Naive thymus-derived CD8-positive, alpha-beta T cell (primary cell): ENCODE measurements at places on chromosomes 13 and 19.

DNA sequence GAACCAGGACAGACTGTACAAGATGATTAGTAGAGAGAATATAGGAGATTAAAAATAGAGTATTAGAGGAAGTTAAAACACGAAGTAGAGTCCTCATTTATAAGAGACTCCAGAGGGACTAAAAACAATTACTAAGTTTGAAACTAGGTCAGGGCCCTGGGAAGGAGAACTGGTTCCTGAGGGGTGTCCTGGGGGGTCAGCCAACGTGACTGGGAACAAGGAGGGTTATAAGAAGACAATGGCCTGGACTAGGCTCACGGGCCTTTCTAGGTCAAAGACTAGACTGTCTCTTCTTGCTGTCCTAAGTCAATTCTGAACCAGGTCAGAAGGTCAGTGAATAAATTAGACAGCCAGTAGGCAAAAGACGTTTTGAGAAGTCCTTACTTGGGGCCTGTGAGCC lies 165.3 kb downstream of the IER2 start:
- DNase-seq, result no peak

DNA sequence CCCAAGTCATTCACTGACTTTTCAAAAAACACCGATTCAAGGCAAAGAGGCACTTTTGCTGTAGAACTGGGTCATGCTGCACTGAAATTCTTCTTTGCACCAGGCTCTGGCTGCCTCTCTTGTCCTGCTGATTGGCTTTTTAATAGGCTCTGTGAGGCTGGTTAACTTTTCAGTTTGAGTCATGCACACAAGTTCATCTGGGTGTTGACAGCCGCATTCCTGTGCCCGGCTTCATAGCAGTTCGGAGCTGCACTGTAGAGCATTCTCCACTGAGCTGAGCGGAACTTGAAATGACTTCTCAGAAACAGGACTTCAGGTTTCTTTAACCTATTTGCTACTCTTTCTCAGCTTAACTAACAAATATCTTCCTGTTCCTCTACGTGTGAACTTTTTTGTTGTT lies 978.3 kb downstream of the UQCRFS1 start:
- no peak for DNase-seq

DNA sequence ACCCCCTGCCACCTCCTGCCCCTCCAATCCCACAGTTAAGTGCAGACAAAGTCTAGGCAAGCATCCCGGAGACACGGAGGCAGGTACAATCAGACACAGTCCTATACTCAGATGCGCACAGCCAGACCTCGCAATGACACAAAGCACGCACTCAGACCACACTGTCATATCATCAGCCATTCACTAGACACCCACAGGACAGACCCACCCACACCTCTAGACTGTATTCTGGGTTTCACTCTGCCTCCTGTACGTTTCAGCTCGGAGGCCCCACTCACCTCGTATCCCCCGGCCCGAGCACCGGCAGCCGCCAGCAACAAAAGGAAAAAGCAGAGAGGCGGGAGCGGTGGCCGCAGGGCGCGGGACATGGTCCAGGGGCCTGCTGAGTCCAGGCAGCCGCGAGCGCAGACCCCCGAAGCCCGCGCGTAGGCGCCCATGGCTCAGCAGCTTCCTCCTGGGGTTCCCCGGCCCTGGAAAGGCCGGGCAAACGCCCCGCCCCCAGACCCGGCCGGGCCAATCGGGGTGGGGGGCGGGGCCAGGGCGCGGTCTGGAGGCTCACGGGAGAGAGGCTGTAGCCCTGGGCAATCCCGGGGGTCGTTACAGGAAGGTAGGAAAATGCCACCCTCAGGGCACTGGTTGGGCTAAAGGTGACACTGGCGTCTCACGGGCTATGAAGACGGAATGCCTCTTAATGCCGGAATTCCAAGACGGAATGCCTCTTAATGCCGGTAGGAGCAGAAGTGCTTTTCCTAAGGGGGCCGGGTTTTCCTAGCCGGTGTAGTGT lies at the start of the genes MAN2B1 and WDR83:
MAN2B1 (minus strand) TSS at position 478 of the 784 bp plus-strand sequence; CDS start at position 437, 41 bp downstream.
WDR83 (plus strand) TSS at position 543 of the 784 bp plus-strand sequence. CDS start 2,984 bp downstream, outside the sequence.
- peak; percentile 66 for DNase-seq

- DNase-seq, result no peak
Observed at GRCh38 chr19:48348045-48348444, 15.7 kb downstream of the TMEM143 start.

- DNase-seq, result no peak
Observed at GRCh38 chr19:709965-710571, 1.3 kb downstream of the PALM start.

GRCh38 chr13:72527333-72527732 lies 200.1 kb downstream of the MZT1 start:
- DNase-seq, result no peak

DNA sequence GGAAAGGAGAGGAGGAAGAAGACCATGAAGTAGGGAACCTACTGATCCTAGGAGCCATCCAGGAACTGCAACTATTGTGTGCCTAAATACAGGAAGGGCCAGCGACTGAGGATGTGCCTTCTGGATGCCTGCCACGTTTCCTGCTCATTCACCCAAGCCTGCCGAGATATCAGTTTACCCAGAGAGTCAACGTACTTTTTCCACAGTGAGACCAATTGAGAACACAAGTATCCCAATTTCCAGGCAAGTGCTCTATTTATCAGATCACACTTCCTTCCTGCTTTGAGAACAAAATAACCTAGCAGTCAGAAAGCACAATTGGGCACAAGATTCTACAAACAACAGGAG lies 122.4 kb downstream of the AKAP11 start:
- no peak for DNase-seq
